ENCODE measurements at places on chromosomes 4 and X.

- DNase-seq: peak; percentile 41
Measured at GRCh38 chr4:121789455-121789854, 11.7 kb upstream of the EXOSC9 start.

- DNase-seq: no peak
Measured at GRCh38 chrX:104141087-104141760, 15.6 kb downstream of the SLC25A53 start.

DNA sequence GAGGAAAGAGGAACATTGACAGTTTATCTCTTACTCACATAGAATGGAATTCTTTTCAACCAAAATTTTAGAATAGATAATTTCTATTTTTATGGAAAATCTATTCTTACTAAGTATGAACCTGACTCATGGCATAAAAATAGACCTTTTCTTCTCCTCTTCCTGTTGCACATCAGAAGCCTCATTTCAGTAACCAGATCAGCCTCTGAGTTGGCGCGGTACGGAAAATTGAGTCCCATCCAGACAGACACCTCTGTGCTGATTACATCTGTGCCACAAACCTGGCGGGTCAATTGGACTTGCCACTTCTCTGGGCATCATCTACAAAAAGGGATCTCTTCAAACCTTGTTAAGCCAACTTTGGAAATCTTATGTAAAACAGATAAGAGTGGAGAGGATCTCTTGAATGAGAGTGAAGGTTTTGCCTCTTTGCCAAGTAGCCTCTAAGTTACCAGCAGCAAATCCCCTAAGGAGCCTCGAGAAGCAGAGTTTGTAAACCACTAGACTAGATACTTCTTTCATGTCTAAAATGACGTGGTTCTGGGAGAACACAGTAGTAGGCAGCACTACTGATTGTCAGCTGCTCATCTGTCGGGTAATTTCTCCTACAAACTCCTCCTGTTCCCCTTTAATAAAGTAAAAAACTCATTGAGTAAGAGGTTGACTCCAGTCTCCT, 37.4 kb downstream of the TENM3 start:
- no peak for DNase-seq

- DNase-seq: no peak
Measured at GRCh38 chr4:75727073-75727472, 2.7 kb downstream of the USO1 start.

- no peak for DNase-seq
Measured at GRCh38 chr4:147326591-147326990, 154.3 kb upstream of the EDNRA start.

GRCh38 chrX:11970578-11971359, 167.5 kb upstream of the FRMPD4 start:
- DNase-seq: peak; percentile 9

- DNase-seq: no peak
Measured at GRCh38 chr4:20995610-20996009, 295.4 kb downstream of the PACRGL start.

GRCh38 chr4:39354254-39354552, 12.0 kb downstream of the RFC1 start:
- no peak for DNase-seq

DNA sequence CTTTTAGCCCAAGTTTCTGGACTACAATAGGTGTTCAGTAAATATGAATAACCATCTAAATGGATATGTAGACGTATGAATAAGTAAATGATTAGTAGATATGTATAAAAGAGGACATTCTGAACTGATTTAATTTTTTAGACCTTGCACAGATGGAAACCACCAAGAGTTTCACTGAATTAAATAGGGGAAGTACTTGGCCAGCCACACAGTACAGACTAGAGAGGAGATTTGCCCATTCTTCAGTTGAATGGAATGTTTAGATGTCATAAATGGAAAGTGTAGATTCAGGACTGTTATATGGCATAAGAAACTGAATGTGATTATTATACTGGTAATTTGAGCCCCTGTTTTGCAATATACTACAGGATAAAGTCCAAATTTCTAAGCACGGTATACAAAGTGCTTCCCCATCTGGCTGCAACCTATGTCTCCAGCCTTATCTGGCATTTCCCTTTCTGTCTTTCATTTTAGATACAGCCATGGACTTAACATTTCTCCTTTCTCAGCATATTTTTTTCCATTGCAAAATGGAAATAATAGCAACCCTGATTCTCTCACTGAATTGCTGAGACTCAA, 137.8 kb upstream of the HS3ST1 start:
- no peak for DNase-seq

GRCh38 chr4:76696109-76696508, 201.8 kb downstream of the SOWAHB start:
- DNase-seq: peak; percentile 57

- DNase-seq: no peak
Measured at GRCh38 chr4:18840481-18840880, 818.9 kb upstream of the LCORL start.

GRCh38 chr4:2843941-2844584, 419 bp downstream of the ADD1 start:
- peak; percentile 67 for DNase-seq

GRCh38 chr4:60944060-60944459, 256.1 kb upstream of the ADGRL3 start:
- DNase-seq: no peak
